ENCODE measurements at places on chromosomes 5 and 9.

DNA sequence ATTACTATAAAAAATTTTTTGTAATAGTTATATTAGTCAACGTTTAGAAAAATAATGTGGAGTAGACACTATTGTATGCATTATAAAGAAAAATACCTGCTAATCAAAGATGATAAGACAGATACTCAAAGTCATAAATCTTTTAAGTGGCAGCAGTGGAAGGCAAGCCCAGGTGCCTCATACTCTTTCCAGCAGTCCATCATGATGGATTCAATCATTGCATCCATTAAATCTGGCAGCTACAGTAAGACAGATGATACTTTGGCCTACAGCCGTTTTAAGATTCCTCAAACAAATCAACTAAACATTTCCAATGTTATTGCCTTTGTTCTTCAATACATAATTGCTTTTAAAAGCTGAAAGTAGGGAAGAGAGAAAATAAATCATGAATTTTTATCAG lies 1392.9 kb upstream of the NUDT12 start:
- DNase-seq = no peak

GRCh38 chr5:3024976-3025375 lies 273.5 kb upstream of the IRX2 start:
- no peak for DNase-seq

DNA sequence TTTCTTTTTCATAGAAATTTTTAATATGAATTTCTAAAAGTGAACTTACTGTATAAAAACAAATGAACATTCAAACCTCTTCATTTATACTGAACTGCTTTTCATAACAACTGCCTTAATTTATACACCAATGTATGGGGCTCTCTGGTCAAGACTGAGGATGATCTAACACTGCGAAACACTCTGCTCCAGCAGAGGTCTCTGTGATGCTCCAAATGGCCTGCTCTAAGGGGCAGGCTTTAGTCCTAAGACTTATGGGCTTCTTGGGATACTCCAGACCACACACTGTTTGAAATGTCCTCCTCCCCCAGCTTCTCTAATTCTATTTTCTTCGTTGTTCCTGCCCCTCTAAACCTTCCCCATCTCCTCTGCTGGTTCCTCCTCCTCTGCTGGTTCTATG lies 58.5 kb downstream of the LIFR start:
- DNase-seq = peak; percentile 7

GRCh38 chr5:39716532-39717028 lies 291.8 kb upstream of the DAB2 start:
- DNase-seq = peak; percentile 36

- DNase-seq = no peak
Observed at GRCh38 chr5:29089591-29090130, 2051.3 kb upstream of the CDH9 start.

DNA sequence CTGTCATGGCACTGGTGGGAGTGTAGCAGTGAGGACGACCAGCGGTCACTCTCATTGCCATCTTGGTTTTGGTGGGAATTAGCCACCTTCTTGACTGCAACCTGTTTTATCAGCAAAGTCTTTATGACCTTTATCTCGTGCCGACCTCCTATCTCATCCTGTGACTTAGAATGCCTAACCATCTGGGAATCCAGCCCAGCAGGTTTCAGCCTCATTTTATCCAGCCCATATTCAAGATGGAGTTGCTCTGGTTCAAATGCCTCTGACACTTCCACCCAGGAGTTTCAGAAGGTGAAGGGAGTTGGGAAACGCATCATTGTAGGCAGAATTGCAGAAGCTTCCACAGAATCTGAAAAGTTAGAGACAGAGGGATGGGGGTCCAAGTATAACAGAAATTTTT lies 35.4 kb downstream of the SHC3 start:
- no peak for DNase-seq

DNA sequence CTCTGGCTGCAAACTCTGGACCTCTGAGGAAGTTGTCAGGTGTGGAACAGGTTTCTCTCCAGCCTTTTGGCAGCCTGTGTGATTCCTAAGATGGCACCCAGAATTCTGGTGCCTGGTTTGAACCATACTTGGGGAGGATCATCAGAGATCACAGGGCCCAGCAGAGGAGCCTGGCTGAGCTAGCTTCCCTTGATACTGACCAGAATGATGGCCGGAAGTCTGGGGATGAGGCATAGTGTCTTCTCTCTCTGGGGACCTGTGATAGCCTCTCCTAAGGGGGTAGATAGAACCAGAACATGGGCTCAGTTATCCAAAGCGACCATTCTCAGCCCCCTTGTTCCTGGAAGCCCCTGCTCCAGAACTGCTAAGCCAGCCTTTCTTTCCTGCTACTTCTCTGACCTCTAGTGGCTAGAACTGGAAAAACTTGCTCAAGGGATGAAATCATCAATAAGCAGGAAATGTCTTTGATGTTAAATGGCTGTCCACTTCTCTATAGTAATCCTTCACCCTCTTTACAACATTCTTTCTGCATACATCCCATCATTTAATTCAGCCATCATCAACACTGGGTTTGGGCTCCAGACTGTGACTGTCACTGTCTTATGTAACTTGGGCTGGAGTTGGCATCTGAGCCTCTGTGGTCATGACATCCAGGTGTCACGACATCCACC lies 55.1 kb downstream of the C9orf152 start:
- DNase-seq = peak; percentile 33

DNA sequence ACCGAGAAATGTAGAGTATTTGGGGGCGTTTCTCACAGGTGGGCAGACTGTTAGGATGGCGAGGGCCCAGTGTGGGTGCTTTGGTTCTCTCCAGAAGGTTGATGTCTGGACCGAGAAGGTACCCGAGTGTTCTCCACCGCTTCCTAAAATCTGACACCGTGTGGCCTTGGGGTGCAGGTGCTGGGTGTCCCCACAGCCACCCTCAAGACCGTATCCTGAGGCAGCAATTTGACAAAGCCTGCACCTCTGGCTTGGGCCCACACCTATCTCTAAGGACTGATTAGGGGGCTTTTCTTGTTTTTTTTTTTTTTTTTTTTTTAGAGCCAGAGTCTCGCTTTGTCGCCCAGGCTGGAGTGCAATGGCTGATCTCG lies 1.3 kb downstream of the PPP1R26 start:
- no peak for DNase-seq

GRCh38 chr9:26334706-26335105 lies 557.9 kb downstream of the CAAP1 start:
- no peak for DNase-seq

DNA sequence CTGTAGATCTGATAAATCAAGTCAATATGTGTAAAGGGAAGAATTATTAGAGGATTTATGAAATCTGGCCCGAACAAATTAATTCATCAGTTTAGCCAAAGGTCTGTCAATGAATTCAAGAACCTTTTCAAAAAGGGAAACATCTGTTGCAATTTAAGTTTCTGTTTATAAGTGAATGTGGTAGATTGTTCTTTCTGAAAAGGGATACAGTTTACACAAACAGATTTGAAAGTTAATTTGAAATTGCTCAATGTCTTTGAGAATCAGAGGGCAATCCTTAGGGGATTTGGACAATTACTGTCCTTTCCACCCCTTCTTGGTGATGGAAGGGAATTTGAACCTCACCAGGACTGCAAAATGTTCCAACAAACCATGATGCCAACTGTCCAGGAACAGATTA lies 29.7 kb upstream of the ERCC6L2 start:
- no peak for DNase-seq

DNA sequence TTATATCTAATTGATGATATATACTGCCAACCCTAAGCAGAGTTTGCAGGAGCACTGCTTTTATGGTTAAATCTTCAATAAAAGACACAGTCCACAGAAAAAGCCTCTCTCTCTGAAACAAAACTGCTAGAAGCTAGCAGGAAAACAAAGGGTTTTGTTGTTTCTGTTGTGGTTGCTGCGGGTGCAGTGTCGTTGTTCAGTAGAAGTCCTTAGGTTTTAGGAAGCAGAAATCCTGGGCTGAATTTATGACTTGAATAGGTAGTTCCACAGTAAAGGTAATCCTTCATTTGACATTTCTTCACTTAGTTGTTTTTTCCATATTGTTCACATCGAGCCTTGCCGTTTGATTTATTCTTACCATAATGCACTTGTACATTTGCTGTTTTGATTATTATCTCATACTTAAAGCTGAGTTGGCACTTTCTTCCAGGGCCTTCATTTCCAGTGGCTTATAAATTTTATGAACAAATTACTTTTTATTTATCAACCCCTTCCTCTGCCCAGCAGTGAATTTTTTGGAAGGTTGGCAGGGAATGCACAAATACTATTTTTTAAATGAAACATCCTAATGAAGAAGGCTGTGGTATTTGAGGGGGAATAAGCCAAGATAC lies 209.6 kb upstream of the SLC30A5 start:
- DNase-seq = no peak

DNA sequence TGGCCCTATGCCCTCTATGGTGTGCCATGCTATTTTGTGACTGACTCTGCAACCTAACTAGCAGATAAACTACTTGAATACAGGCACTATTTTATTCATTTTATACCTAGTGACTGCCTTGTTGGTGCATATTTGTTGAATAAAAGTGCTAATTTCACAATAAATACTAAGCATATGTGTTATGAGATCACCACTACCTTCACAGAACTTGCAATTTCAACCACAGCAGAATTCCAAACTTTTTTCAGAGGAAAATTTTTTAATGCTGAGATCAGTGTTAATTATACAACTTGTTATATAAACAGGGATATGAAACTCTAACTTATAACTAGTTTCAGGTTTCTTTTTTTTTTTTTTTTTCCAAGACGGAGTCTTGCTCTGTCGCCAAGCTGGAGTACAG lies 94.8 kb downstream of the NR3C1 start:
- DNase-seq = no peak

DNA sequence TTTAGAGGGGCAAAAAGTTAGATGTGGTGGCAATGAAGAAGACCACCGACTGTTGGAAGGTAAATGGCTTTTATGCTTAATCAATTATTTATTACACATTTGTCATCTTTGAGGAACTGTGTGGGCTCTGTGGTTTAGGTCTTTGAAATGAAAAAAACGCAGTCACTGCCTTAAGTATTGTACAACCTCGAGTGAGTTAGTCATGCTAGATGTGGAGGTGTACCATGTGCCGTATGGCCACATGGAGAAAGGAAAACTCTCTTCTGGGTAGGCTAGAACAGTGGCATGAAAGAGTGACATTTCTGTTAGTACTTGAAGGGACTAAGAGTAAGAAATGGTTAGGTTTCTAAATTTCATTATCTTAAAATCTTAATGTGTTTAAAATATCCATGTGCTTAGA lies 166.1 kb downstream of the HACD4 start:
- no peak for DNase-seq

- DNase-seq = no peak
Observed at GRCh38 chr9:89313842-89314241, 2.8 kb downstream of the CKS2 start.

DNA sequence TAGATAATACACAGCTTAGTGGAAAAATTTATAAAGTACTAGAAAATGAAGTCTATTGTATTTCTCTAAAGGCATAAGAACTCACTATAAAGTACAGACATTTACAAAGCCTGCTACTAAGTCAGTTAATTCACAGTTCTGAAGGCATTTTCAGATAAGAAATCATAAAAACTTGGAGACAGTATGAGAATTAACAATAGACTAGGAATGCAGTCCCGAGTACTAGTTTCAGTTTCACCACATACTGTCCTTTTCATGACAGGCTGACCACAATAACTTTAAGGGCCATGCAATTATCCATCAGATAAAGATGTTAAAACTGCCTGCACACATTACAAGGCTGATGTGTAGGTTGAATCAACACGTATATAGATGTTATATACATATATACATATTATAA lies 362.6 kb upstream of the SMC2 start:
- DNase-seq = no peak

DNA sequence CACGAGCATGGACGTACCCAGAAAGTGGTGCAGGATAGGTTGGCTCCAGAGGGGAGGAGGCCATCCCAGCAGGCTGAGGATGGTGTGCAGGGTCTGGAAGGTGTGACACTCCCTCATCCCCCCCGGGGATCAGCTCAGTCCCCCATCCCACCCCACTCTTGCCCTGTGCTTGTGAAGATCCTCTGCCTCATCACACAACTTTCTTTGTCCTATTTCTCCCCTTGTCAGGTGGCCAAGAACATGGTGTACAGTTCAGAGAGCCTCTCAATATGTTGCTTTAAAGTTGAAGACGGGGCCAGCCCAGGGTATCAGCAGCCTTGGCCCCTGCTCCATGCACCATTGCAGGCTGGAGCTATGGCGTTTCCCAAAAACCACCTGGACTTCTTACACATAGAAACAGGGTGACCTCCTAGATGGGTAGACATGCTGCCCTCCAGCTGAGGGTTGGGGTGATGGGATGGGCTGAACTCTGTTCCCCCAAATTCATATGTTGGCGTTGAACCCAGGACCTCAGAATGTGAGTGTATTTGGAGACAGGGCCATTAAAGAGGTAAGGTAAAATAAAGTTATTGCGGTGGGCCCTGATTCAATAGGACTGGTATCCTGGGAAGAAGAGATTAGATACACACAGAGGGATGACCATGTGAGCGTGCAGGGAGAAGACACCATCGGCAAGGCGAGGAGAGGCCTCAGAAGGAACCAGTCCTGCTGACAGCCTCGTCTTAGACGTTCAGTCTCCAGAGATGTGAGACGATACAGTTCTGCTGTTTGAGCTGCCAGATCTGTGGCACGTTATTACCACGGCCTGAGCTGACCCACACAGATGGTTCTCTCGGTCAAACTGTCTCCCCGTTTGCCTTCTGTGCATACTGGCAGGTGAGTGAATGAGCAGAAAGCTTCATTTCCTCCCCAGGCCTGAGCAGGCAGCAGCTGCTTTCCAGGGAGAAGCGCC lies 272.5 kb downstream of the GADD45G start:
- DNase-seq = no peak

- DNase-seq = no peak
Observed at GRCh38 chr5:58675341-58675740, 92.5 kb downstream of the RAB3C start.

- DNase-seq = no peak
Observed at GRCh38 chr9:82934949-82935348, 128.0 kb downstream of the RASEF start.

DNA sequence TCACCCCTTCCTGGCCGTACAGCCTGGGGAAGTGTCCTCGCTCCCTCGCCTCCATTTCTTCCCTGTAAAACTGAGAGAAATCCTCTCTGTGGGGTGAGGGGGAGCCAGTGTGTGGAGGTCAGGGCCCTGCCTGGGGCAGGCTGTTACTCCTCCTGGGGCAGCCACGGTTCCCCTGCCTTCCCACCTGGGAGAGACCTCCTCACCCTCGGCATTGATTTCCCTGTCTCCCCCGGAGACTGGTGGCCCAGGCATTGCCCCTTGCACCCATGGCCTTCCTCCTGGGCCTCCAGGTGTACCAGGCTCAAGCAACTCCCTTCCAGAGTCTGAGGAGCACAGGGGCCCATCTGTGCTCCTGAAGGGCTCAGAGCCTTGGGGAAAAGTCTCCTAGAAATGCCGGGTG lies 75.6 kb upstream of the RNU6ATAC start:
- no peak for DNase-seq

DNA sequence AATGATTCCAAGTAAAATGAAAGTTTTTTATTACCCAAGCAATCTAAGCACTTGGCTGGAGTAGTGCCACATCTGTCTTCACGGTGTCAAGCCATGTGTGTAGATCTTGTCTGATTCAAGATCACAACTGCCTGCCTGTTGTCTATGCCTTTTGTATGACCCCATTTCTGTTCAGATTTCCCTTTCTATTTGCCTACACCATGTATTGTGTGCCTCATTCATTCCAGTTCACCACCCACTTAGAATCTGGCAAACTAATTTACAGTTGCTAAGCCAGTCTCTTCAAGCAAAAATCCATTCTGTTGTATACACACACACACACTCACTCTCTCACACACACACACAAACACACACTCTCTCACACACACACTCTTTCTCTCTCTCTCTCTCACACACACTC lies 33.7 kb downstream of the GLDC start:
- no peak for DNase-seq
